ENCODE measurements at places on chromosomes 1 and 21. TPM values are rescaled to one million over a fixed set of nuclear protein-coding genes. Genes with fewer than 3 reads are reported as not detected.

Gene ZNF683
- total RNA-seq, result not detected

Gene VAV3
- total RNA-seq, result 16.4 TPM

Gene CNST
- 13.7 TPM for total RNA-seq

DNA sequence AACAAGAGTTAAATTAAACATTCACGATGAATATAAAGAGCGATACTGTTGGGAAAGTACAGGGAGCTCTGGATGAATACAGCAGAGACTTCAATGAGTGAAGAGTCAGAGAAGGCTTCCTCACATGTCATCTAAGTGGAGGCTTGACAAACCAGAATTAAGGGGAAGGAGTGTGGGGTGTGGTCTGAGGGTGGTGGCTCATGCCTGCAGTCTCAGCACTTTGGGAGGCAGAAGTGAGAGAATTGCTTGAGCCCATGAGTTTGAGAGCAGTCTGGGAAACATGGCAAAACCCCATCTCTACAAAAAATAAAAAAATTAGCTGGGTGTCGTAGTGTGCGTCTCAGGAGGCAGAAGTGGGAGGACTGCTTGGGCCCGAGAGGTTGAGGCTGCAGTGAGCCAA is 8.7 kb downstream of the SDHB start:
- no peak for DNase-seq

- no peak for DNase-seq
These were observed 529 bp downstream of the EGLN1 start for GRCh38 chr1:231421546-231421970.

DNA sequence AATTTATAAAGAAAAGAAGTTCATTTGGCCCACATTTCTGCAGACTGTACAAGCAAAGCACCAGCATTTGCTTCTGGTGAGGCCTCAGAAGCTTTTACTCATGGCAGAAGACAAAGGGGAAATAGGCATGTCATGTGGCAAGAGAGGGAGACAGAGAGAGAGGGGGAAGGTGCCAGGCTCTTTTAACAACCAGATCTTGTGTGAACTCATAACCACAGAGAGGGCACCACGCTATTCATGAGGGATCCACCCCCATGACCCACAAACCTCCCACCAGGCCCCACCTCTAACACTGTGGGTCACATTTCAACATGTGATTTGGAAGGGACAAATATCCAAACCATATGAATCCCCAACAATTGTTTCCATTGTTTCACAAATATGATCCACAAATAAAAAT is 467.9 kb downstream of the SIPA1L2 start:
- no peak for DNase-seq

DNA sequence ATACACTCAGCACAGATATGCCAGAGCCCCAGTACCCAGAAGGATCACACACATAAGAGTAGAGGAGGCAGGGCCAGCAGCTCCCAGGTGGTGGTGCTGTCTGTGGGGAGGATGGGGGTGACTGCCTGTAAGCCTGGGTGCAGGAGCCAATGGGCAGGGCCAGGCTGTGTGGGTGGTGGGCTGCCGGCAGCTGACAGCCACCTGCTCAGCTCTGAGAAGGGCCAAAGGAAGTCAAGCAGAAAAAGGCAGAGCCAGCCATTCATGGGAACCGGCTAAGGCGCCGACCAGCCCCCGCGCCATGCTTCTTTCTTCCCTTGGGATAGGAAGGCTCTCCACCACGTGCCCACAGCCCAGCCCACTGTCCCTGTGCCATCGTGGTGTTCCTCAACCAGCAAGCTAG is 14.1 kb downstream of the PIK3C2B start:
- DNase-seq, result no peak

GRCh38 chr1:66359269-66359668 is 174.7 kb upstream of the SGIP1 start:
- DNase-seq, result no peak

Gene TMOD4
- total RNA-seq, result not detected

Gene TTC22
- total RNA-seq, result not detected

GRCh38 chr1:248805876-248806275 is 19.8 kb downstream of the SH3BP5L start:
- DNase-seq, result no peak

Gene ABCA4
- 7.0 TPM for total RNA-seq

DNA sequence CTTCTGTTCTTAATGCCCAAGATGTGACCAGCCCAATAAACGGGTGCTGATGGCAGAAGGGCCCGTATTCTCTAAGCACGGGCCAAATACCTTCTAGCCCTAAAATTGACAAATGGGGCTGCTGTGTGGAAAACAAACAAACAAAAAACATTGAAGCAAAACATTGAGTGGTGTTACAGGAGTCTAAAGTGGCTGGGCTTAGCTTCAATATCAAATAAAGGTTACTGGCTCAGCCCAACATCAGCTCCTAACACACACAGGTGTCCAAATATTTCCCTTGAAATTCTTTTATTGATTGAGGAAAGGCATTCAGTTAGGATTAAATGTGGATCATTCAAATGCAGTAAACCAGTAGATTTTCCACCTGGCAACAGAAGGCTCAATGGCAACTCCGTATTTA is 13.3 kb upstream of the TTF2 start:
- DNase-seq, result no peak

DNA sequence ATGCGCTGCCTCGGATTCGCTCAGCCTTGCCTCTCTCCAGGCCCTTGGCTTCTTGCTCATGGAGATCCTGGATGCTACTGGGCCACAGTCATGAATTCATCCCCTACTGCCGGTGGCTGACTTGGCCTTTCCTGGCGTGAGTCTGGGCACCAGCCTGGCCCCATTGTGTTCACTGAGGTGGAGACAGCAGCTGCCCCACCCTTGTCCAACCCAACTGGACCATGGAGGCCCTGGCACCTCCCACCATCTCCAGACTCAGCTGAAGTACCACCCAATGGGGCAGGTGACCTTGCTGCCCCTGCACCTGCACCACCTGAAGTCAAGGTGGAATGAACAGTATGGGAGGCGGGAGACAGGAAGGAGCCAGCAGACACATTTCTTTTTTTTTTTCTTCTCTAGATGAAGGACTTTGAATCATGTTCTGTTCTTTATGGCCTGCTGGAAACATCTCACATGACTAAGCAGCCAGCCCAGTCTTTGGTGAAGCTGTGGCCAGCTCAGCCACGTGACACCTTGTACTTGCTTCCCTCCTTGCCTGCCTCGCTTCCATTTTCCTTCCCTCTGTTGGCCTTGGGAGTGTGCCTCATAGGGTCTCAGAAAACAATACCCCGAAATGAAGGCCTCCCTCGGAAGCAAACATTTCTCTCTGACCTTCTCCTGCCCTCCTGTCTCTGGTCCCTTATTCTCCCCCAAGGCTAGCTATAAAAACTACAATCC is 3.8 kb upstream of the SLC30A2 start:
- DNase-seq, result no peak

Gene KRTAP12-2
- total RNA-seq, result not detected

DNA sequence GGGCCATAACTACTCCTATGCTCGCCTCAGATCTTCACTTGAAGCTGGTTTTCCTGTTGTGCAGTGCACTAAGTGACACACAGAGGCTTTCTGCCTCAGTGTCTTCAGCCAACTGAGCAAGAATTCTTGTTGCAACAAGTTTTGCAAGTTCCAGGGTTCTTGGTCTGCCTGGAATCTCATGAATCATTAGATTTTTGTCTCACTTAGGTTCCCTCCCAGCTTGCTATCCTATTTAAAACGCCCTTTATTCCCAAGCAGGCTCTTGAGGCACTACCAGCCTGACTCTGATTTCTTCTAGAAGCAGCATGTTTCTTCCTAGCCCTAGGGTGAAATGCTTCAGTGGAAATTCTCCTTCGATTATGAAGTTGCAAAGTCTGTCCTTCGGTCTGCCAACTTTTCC is 158.8 kb downstream of the C1orf21 start:
- DNase-seq, result no peak

DNA sequence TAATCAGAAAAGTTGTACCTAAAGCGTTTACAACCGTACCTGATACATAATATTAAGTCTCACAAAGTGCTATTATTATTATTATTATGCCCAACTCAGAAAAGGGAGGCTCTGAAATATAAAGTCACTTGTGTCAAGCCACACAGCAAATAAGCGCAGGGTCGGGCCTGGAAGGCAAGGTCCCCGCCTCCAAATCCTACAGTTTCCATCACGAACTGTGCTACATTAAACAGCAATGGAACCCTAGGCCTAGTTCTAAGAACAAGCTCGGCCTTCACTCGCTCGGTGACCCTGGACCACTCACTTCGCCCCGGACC is 549 bp downstream of the PARS2 start:
- DNase-seq, result no peak

DNA sequence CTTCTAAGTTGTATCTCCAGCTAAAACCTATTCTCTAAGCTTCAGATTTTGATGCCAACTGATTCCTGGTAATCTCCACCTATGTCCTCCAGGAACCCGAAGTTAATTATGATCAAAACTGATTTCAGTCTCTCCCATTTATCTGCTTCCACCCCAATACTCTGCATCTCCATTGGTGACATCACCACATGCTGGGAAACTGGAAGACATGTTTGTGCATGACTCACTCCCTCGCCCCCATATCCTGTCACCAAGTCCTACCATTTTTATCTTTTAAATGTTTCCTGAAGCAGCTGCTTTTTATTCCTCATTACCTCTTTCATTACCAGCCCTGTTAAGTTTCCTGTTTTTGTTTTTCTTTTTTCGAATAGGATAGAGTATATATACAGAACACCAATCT is 228.5 kb downstream of the LRRC40 start:
- DNase-seq, result no peak

- no peak for DNase-seq
These were observed at the start of gene LCK for GRCh38 chr1:32250893-32251716. Gene LCK (plus strand): TSS chr1:32251265. CDS start chr1:32274330, 23,065 bp downstream.

- DNase-seq, result no peak
These were observed 81.6 kb upstream of the KCNE2 start for GRCh38 chr21:34282223-34282622.

Data from glomerular endothelial cell (primary cell).